Fibroblast of the conjunctiva (primary cell): ENCODE measurements at places on chromosomes 2 and 18.
A peak's percentile ranks its signal among the peaks of the same experiment; 100 is the strongest.

DNA sequence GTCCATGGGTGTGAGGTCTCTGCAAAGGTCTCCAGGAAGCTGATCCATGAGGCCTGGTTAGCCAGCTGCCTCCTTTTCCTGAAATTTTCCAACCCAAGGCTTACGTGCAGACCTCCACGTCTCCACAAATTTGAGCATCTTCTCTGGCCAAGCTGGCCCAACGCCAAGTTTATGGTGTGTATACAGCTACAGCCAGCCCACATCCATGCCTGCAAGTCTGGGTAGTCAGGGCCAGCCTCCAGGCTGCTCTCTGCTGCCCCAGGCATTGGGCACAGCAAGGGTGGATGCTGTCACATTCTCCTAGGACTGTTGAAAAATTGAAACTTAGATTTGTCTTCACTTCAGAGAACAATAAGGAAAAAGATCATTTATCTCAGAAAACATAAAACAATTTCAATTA, 525.5 kb upstream of the CHAC2 start:
- no peak for DNase-seq

DNA sequence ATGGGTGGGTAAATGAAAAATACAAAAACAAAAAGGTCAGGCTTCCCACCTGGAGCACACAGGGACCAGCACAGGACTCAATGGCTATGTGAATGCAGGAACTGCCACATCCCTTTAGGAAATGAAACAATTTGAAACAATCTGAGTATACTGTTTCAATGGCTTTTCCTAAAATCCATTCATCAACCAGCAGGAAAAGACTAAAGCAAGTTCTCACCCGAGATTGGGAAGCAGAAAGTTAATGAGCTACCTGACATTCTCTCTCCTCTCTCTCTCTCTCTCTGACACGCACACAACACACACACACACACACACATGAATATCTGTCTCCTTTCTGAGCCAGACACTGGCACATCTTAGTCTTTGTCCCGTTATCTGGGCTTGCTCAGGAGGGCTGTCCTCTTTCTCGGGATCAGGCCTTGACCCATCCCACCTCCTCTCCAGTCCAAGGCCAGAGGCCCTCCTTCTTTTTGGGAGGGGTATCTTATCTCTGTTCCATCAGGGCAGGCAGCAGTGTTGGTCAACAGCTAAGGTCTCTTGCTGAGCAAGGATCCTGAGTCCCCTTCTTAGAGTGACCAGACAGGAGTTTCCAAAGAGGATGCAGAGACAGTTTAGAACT, 11.6 kb upstream of the LRRFIP1 start:
- DNase-seq = no peak

- DNase-seq = no peak
Measured at GRCh38 chr2:30620102-30620501, 173.1 kb downstream of the LCLAT1 start.

- DNase-seq = peak; percentile 29
Measured at GRCh38 chr2:73418343-73418742, 32.7 kb downstream of the ALMS1 start.

DNA sequence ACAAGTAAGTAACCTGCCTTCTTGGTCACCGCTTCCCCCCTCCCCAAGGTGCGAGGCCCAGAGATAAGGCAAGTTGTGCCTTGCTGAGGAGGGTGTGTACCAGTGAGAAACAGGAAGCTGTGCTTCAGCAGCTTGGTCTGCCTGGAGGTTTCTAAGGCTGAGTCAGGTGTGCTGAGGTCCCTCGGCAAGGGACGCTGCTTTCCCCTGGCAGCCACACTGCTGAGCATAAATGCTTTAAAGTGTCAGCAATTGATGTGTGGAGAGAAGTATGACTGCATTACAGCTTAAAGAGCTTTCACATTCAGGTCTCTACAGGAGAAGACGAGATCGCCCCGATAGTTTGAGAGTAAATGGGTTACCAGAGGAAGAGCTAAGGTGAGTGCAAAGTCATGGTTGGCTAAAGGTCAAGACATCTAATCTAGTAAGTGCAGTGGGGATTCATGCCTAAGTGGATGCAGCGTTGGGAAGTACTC, 86.9 kb downstream of the LIMS1 start:
- no peak for DNase-seq

- DNase-seq = peak; percentile 94
Measured at GRCh38 chr2:191304939-191305875, 60.0 kb downstream of the MYO1B start.

- no peak for DNase-seq
Measured at GRCh38 chr2:201233192-201233811, 27.0 kb upstream of the CASP8 start.

GRCh38 chr2:63764630-63765029, 77.1 kb upstream of the UGP2 start:
- no peak for DNase-seq

DNA sequence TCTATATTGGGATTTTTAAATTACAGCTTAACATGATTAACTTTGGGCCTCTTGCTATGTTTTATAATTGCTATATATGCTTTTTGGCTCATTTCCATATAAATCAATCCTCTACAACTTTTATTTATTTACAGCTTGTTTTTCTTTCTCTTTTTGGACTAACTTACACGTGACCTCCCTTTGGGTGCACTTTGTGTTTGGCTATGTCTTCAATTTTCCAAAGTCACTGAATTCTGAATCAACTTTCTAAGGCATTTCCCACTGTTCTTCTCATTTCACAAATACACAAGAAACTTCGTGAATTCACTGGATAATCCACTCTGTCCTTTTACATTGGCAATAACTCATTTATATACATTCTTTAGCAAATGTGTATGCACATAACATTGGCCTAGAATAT, 5.4 kb upstream of the CPS1 start:
- no peak for DNase-seq

DNA sequence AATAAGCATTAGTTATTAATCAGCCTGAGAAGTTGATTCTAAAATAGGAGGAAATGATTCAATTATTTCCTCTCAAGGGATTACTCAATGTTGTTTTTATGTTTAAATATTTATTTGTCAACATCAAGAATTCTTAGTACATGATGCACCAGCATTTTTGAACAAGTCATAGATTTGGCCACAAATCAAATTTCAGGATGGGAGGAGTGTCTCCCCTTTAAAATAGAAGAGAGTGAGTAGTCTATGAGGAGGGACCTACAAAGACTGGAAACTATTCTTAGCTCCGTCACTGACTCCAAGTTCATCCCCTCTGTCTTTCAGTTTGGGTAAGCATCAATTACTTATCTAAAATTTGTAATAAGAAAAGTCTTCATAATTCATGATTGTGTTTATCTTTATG, 18.6 kb upstream of the IL18R1 start:
- peak; percentile 14 for DNase-seq

DNA sequence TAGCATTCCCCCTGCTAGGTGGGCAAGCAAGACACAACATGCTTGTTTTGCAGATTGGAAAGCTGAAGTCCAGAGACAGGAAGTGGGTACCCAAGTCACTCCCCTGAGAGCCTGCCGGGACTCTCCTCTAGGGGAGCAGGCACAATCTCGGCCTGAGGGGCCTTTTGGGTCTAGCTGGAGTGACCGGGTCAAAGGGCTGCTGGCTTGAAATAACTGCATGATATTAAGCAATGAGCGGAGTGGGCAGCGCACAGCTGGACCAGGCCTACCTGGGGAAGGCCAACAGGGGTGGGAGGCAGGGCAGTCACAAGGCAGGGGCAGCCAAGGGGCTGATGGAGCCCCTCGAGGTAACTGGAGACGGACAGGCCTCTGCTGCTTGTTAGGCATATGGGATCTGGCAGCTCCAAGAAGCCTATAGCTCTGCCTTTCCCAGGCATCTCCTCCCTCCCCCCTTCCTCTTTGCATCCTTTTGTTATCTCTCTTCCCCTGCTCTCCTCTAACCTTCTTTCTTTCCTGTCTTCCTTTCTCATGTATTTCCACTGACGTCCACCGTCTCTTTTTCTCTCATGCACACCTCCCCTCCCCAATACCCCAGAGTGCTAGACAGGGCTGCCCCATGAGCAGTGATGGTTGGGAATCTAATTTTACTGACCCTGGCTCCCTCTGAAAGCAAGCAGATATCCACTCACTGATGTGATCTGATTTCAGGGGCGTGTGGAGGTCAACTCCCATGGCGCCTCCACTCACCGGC, 237.5 kb downstream of the LOXHD1 start:
- DNase-seq = no peak

GRCh38 chr2:74083750-74084149, 64.0 kb downstream of the BOLA3 start:
- no peak for DNase-seq

DNA sequence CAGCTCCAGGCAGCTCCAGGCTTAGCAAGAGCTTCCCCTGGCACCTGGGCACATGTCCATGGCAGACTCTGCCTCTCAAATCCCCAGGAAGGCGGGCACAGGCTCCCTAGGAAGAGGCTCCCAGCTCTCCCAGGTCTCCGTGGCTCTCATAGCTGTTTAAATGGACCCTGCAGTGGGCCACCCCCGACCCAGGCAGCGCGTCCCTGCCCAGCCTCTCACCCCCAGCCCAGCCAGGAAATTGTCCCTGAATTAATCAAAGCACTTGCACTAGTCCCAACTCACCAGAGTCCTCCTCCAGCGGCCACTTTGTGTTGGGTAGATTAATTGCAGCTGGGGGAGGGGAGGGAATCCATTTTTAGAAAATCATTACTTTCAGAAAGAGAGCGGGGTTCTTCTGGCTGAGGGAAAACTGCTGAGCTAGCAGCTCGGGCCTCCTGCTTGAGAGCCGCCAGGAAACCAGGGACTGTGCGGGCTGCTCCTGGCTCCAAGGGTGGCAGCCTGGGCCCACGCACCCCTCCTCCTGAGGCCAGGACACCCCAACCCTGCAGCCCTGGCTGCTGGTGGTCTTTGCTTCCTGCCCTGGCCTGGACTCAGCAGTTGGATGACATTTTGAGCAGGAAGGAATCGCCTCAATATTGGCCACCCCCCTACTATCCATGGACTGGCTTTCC, 36.0 kb downstream of the SMAD7 start:
- DNase-seq = no peak

GRCh38 chr2:72745679-72746368, 80.0 kb downstream of the EXOC6B start:
- DNase-seq = peak; percentile 54

DNA sequence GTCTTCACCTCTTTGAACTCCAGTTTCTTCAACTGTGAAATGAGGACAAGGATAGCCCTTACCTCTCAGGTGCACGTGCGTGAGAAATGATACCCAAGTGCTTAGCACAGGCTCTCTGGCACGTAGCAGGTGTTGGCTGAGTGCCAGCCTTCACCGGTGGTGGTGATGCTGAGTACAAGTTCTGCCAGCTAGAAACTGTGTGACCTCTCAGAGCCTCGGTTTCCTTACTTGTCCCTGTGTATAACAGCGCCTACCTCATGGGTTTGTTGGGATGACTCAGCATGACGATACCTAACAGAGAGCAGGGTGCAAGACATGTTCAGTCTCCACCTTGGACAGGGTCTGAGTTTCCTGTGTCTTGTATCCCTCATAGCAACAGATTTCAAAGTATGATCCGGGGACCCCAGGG, 205.1 kb downstream of the TNS1 start:
- DNase-seq = no peak

GRCh38 chr18:76380791-76381405, 114.1 kb downstream of the ZNF516 start:
- no peak for DNase-seq

DNA sequence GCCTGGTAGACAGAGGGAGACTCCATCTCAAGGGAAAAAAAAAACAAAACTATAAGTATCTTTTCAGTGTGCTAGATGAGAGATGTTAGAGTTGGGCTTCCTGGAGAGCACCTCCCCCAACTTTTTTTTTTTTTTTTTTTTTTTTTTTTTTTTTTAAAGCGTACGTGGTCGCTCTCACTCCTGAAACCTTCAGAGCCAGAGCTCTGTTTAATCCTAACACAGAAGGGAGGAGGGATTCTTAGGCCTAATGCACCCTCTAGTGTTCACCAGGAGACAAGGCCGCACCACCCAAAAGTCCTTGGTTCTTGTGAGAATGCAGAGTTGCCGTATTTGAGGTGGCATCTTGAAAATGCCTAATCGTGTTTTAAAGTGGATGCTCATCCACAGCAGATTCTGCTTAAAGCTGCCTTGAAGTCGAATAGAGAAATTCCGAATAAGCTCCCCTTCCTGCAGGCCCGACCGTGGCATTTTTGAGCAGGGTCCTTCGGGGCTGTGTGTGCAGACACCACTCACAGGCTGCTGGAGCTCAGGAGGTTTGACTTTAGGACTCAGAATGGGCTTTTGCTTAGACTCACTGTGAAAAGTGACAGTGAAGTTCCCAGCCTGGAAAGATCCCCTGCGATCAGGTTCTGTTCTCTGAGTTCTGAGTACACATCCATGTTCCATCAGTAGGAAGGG, 252.6 kb downstream of the AGAP1 start:
- DNase-seq = peak; percentile 82

GRCh38 chr18:62788876-62789275, 73.5 kb downstream of the PHLPP1 start:
- DNase-seq = no peak

DNA sequence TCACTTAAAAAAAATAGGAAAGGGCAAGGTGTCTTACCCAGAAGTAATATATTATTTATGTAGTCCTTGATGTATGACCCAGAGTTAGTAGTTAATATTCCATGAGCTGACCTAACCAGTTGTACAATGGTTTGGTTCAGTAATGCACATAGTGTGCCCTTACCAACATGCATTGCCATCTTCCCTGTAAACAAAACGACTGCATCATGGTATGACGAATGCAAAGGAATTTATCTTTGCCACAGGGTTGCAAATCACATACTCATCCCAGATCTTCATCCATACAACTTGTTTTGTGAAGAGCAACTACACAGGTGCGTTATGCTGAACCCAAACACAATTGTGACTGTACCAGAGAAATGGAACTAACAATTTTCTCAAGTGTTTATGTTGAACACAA, 68.9 kb upstream of the ZSWIM2 start:
- no peak for DNase-seq

DNA sequence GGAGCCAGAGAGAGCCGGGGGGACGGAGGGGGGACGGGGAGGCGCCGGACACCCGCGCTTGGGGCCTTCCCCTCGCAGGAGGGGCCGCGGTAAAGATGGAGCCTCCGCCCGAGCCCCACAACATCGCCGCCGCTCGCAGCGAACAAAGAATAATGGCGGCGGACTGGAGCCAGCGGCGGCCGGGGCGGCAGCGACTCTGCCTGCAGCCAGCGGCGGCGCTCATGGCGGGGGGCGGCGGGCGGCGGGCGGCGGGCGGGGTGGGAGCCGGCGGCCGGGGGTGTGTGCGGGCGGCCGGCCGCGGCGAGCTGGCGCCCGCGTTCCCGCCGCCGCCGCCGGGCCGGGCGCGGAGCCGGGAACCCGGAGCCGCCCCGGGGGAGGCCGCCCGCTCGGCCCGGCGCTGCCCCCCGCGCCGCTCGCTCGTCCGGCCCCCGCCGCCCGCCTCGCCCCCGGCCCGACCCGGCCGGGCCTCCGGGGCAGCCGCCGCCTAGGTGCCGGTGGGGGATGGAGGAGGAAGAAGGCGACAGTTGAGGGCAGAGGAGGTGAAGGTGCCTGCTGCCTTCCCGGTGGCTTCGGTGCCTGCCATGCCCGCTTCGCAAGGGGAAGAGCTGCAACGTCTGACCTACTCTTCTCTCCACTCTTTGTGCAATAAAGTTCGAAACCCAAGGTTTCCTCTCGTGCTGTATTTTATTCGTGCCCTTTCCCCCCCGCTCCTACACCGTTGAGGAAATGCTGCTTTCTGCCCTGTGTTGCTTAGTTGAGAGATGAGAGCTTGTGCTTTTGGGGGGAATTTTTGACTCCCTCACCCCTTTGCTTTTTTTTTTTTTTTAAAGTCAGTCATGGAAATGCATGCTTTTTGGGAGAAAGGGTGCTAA, 634 bp downstream of the CREB1 start:
- no peak for DNase-seq
